ENCODE measurements at places on chromosomes 7 and 10.
A peak's percentile ranks its signal among the peaks of the same experiment; 100 is the strongest.

GRCh38 chr7:129434675-129435318 lies 565 bp downstream of the STRIP2 start:
- peak; percentile 7 for DNase-seq

DNA sequence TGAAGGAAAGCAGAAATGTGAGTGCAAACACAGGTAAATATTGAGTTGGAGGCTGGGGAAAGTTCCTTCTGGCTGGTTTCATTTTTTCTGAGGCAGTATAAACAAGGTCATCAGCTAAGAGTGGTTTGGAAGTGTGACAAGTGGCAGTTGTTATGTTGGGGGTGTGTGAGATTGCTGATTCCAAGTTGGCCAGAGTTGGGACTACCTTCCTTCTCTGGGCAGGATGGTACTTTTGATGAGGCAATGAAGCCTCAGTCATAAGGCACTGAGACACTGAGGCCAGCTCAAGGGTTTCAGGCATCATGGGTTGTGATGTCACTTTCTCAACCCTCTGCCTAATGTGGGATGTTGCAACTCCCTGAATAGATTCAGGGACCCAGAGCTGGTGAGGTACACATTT lies 8.2 kb upstream of the PTTG1IP2 start:
- DNase-seq = peak; percentile 56

DNA sequence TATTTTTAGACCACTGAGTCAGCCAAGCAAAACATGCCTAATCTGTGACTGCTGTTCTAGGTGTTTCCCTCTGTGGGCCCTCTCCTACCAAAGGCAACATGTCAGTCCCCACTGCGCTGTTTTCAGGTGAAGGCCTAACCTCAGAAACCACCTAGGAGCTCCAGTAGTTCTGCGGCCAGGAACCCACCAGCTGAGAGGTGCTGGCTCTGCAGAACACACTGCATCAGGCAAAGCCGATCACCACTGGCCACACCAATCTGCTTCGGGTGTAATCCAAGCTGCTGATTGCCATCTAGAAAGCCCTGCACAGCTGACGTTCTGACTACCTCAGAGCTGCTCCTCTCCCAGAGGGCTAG lies 14.9 kb downstream of the CAMK2G start:
- no peak for DNase-seq

DNA sequence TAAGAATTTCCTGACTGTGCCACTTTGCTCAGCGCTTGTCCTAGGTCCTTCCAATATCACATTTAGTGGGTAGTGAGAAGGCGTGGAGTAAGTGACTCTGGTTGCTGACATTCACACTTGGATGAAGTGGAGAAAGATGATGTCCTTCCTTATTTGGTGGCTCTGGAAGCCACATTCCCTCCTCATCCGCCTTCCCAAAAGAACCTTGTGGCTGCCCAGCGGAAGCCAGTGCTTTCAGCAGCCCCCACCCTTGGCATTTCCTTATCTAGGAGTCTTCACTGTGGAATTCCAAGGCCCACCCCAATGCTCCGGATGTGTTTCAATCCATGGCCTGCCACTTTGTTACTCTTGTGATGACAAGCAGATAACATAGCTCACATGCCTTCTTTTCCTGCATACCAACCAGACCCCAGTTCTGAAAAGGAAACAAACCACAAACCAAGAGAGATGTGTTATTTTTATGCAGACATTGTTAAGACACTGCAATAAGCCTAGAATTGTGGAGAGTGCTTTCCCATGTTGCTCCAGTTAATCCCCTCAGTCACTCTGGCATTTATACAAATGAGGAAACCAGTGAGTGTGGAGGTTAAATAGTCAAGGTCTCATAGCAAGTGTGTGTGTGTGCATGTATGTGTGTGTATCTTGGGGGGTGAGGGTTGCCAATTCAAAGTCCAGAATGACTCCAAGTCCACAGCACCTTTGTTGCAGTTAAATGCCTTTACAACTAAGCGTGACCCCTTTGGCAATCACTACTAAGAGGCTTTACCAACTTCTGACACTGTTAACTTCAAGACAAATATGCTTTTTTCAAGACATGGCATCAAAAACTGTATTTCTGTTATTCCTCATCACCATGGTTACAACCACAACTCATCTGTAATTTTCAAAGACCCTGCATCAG lies 10.3 kb upstream of the ANKRD1 start:
- DNase-seq = peak; percentile 62

DNA sequence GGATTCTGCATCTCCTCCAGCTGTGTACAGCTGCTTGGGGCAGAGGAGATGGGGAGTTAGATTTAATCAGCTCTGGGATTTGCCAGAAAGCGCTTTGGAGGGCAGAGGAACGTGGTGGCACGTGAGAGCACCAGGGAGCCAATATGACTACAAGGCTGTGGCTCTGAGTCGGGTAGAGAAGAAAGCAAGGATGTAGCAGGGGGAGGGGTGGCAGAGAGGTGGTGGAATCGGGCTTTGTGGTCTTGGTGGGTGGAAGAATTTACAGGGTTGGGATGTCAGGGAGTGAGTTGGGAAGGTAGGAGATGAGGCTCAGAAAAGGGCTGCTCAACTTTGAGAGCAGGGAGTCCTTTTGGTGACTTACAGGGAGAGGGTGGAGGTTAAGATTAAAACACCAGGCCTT lies 113.6 kb downstream of the CCNY start:
- no peak for DNase-seq

DNA sequence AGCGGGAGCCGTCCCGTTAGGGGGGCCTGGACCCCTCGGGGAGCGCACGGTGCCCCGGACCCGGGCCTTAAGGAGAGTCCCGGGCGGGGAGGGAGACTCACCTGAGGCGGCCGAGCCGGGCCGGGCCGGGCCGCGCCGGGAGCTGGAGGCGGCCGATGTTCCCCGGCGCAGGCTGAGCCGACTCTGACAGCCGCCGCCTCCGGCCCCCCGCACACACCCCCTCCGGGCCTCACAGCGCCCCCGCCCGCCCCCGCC lies at the start of gene ACHE:
TSS of gene ACHE (minus strand) at position 188 of the 255 bp plus-strand sequence. CDS start 1,656 bp downstream, outside the sequence.
- no peak for DNase-seq

DNA sequence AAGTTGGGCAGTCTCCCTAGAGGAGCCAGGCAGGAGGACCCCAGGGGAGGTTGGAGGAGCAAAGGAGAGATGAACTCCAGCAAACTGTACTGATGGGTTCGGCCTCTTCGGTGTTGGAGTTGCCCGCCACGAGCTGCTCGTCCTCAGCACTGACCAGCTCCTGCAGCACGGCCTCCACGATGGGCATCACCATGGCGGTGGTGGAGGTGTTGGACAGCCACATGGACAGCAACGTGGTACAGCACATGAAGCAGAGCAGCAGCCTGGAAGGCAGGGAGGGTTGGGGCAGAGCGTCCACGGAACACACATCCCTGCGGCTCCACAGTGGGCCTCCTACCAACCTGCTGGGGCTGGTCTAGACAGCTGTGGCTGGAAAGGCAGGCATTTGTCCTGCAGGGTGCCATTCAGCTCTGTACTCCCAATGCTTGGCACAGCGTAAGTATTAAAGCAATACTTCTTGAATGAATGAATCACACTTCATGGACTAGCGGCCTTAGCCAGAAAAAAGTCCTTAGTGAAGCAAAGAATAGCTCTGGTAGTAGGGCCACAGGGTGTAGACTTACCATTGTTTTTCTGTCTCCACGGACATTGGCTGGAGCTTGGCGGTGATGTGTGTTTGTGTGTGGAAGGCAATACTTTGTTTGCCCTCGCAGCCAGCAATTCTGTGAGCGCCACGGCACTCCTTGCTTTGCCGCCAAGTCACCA lies 21.8 kb downstream of the SLC13A4 start:
- no peak for DNase-seq

DNA sequence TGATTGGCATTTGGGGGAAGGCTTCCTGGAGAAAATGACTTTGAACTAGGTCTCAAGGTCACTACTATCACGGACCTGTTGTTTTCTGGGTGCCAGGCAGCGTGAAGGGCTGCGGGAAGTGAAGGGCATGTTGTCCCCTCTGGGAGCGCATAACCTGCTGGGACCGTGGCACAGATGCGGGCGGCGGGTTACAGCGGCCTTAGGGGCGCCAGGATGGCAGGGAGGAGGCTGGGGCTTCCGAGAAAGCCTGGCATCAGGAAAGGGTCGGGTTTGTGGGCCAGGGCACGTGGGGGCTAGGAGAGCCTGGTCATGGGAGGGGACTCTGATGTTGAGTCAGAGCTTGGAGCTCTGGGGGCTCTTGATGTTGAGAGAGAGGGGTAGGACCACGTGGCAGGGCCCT lies 6.1 kb downstream of the SLC4A2 start:
- no peak for DNase-seq

- peak; percentile 26 for DNase-seq
Measured at GRCh38 chr7:5514440-5515035, 90.9 kb upstream of the TNRC18 start.

DNA sequence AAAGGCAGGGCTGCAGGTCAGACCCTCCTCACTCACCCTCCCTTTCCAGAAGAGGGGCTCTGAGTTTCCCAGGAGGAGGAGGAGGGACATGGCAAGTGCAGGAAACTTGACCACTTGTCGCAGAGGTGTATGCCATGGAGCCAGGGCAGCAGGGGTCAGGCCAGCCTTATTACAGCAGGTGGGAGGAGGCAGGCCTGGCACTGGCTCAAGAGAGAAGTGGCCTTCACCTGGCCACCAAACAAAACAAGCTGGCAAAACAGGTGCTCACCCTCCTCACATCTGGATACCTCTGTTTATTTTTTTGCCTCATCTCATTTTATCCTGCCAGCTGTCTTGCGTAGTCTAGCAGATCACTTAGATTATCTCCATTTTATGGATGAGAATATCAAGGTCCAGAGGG lies 12.5 kb downstream of the COL13A1 start:
- DNase-seq = no peak

- DNase-seq = no peak
Measured at GRCh38 chr10:23608926-23609325, 170.1 kb downstream of the OTUD1 start.

DNA sequence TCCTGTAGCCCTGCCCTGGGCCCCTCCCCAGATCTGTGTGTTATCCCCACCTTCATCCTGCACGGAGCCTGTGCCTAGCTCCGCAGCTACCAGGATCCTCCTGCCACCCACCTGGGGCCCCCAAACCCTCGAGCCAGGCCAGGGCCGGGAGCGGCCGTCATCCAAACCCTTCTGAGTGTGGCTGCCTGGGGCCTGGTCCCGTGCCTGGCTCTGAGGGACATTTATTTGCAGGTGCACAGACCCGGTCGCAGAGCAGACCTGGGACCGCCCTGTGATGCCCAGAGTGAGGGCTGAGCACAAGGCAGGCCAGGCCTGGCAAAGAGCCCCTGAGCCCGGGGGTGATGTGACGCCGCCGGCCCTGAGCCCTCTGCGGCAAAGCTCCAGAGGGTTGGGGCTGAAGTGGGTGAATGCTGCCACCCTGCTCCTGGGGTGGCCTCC lies 27.4 kb upstream of the INPP5A start:
- no peak for DNase-seq

DNA sequence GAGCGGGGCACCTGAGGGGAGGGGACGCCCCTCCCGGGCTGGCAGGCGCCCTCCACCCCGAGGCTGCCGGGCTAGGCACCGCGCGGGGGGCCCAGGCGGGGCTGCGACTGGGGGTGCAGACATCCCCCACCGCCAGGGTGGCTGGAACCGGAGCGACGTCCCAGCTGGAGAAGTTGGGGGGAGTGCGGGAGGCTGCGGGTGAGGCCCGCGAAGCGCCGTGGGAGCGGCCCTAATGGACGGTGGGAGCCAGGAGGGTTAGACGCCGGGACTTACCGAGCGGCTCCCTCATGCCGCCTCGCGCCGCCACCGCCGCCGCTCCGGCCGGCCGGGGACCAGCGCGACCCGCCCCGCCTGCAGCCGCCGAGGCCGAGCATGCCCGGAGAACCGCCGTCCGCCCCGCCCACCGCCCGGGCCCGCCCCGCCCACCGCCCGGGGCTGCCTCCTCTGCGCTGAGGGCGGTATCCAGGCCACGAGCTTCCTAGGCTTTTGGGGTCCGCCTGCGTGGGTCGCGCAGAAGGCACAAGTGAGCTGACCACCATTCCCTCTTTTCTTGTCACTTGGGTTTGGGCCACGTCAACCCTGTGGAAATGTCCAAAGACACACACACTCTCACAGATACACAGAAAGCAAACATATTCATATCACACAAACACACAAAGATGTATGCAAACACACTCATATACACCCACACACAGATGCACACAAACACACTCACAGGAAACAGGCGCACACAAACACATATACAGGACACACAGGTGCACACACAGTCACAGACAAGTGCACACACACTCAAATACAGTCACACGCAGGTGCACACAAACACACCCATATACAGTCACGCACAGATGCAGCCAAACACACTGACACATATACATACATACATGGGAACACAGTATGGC lies at the start of gene JCAD:
TSS of gene JCAD (minus strand) at position 378 of the 899 bp plus-strand sequence. CDS start 11,774 bp downstream, outside the sequence.
- no peak for DNase-seq

DNA sequence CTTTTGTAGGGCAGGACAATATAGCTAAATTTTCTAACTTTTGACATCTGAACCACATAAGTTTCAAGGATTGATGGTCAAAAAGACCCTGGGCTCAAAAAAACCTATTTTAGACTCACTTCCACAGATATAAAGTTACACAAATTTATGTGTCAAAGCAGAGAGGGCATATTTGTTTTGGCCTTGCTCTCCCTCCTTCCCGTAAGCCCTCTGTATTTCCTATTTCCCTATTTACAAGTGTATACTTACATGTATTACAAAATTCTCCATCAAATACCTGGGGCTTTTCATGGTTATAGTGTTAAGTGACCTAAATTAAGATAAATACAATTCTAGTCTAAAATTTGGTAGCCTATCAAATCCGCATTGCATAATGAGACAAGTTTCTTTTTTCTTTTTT lies 2.6 kb downstream of the KDM7A start:
- DNase-seq = no peak

- DNase-seq = no peak
Measured at GRCh38 chr7:1346851-1347250, 112.4 kb downstream of the MICALL2 start.

DNA sequence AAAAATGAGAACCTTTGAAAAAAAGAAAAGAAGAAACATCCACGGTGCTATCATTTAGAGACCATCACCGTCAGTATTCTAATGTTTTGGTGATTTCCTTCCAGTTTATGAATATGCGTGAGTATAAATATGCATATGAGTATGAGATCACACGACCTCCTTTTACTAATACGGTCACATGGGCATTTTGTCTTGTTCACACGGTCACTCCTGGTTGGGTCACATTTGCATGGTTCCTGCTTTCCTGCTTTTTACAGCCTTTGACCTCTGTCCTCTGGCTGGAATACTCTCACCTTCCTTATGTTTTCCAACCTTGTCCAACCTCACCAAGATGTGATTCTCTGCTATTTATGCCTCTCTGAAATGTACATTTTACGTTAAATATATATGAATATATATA lies 25.3 kb upstream of the LMTK2 start:
- DNase-seq = no peak

- no peak for DNase-seq
Measured at GRCh38 chr7:39827571-39827970, 122.5 kb upstream of the CDK13 start.

GRCh38 chr10:99353182-99353581 lies 24.0 kb downstream of the CNNM1 start:
- DNase-seq = no peak

DNA sequence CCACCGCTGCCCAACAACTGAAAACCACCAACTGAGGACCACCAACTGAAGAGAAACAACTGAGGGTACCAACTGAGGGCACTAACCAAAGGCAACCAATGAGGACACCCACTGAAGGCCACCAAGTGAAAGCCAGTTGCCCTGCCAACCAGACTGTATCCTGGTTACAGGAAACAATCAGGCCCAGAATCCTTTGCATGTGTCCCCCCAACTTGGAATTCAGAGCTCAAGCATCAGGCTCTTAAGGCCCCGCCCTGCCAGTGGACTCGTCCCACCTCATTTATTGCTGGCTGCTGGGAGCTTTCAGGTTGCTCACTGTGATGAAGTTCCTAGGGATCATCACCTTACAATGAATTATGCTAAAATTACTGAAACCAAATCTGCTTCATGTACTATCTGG lies 76.6 kb upstream of the ABI1 start:
- no peak for DNase-seq

GRCh38 chr10:128727114-128727513 lies 600.9 kb upstream of the MKI67 start:
- DNase-seq = no peak

All from fibroblast of mammary gland (primary cell).